ENCODE measurements at places on chromosomes 3 and 15.

DNA sequence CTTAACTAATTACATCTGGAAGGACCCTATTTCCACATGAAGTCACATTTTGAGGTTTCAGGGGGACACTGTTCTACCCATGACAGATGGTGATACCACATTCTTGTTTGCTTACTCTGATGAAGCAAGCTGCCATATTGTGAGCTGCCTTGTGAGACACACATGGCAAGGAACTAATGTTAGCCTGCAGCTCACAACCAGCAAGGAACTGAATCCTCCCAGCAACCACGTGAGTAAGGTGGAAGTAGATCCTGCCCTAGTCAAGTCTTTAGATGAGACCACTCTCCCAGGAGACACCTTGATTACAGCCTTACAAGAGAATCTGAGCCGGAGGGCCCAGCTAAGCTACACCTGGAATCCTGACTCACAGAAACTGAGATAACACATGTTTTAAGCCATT is 160.1 kb downstream of the PDE8A start:
- DNase-seq, result no peak

DNA sequence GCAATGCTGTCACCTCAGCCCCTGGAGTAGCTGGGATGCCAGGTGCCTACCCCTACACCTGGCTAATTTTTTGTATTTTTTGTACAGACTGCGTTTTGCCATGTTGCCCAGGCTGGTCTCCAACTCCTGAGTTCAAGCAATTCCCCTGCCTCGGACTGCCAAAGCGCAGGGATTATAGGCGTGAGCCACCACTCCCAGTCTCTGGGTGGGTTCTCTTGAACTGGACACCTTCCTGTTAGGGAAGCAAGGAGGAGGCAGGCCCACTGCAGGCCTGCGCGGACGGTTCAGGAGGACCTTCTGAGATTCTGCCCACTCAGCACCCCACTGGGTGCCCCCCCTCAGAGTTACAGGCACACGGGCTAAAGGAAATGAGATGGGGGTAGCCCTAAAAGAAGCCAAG is 73.8 kb upstream of the HERC1 start:
- no peak for DNase-seq

DNA sequence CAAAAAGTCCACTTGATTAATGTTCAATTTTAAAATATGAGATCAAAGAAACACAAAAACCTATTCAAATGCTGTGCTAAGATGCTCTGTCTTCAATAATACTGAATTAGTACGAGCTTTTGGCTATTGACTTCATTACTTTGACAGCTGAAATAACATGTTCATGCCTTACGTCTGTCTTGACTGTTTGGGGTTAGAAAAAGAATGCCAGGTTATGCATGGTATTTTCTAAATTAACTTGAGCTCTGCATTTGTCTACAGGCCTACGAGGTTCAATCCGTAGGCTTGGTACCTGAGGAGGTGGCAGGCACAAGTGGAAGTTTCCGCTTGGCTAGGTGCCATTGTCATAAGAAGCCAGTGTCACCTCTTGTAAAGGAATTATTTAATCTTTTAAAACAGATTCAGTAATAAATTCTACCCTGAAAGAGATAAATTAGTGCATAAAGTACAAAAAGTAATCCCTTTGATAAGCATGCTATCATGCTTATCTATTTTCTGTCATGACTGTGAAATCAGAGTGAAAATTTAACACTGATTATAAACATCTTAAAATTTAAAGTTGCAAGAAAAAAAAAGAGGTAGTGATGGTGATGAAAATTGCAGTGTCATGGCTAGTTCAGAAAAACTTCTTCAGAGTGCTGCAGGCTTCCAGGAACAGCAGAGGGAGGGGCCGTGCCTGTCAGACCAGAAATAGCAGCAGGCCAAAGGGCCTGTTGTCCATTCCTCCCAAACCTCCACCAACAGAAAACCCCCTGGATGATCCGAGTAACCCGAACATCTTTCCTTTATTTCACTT is 115.7 kb downstream of the ARRDC4 start:
- no peak for DNase-seq

DNA sequence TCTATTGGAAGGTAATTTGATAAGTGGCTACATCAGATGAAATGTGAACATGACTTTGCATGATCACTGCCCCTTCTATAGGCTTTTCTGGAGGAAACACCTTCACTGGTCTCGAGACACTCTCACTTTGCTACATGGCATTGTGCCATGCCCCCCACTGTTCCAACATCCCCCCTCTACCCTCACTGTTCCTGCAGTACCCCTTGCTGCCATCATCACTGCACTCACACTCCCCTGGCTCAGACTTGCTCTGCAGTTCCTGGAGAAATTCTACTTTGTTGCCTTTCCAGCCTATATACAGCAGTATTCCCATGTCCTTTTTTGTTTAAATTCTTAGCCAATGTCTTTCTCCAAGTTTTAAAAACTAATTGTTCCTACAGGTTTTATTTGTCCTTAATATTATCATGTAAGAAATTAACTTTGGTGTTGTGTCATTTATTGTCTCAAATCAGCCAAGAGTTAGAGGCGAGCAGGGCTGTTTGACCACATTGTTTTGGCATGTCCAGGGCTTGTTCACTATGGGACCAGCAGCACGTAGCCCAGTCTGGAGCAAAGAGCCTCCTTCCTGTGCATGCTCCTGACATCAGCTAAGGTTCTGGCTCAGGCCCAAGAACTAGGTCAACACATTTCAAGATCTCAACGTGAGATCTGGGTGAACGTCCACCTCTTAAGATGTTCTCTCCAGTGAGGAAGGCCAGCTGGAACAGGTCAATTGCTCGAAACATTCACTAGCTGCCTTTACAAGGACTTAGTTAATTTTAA is 246.4 kb downstream of the SLC9A9 start:
- DNase-seq, result no peak

DNA sequence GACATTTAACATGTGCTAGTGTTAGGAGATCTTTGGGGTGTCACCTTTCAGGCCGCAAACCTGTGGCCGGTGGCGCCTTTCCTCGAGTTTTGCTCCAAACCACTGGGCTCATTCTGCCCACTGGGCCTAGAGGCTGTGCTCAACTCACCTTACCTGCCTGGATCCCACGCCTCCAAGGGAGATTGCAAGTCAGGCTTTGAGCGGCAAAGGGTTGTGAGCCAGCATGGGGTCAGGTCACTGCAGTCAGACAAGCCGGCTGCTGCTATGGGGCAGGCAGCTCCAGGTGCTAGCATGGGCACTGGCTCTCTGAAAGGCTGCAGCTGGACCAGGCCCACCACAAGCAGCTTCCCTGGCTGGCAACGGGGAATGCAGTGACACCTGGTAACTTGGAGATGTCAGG is 265.5 kb downstream of the ZBBX start:
- no peak for DNase-seq

GRCh38 chr3:162015856-162016255 is 519.2 kb downstream of the OTOL1 start:
- DNase-seq, result no peak

DNA sequence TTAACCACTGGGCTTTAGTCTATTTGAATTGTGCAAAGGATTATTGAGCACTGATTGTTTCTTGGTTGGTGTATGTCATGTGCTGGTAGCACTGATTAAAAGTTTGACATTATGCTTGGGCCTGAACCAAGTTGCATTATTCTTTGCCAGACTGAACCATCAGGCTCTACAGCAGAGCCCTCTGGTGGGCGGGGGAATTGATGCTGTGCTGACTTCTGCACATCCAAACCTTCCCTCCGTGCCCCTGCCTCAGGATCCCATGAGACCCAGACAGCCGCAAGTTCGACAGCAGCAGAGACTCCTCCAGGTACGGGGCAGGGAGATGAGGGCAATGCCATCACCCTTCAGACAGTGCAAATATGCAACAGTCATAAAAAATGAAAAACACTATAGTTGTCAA is 28.4 kb upstream of the P2RY12 start:
- DNase-seq, result no peak

DNA sequence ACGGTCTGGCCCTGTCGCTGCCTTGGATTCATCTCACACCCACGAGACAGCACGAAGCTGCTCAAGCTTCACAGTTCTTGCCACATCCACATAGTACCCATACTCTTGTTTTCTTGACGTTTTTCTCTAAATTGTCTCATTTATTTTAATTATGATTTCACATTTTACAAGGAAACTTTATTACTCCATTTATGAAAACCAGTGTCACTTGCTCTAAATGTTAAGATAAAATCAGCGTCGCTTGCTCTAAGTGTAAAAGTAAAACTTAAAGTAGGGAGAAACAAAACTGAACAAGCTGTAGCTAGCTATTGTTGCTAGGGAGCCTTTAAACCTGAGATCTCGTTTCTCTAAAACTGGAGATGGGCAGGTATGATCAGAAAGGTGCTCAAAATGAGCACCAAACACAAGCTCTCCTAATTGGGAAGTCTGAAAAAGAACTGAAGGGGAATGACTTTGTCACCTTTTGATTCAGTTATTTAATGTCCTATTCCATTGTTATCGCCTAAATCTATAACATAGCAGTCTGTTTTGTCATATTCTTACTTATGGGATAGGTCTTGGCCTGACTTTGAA is 680 bp downstream of the IFT122 start:
- DNase-seq, result no peak

- no peak for DNase-seq
Measured at GRCh38 chr3:68483601-68484000, 448.7 kb downstream of the TAFA4 start.

- DNase-seq, result no peak
Measured at GRCh38 chr3:50447290-50447840, 56.1 kb downstream of the CACNA2D2 start.

- DNase-seq, result no peak
Measured at GRCh38 chr3:126908752-126909275, 74.1 kb upstream of the PLXNA1 start.

GRCh38 chr15:63918317-63918672 is 84.5 kb upstream of the HERC1 start:
- DNase-seq, result no peak

DNA sequence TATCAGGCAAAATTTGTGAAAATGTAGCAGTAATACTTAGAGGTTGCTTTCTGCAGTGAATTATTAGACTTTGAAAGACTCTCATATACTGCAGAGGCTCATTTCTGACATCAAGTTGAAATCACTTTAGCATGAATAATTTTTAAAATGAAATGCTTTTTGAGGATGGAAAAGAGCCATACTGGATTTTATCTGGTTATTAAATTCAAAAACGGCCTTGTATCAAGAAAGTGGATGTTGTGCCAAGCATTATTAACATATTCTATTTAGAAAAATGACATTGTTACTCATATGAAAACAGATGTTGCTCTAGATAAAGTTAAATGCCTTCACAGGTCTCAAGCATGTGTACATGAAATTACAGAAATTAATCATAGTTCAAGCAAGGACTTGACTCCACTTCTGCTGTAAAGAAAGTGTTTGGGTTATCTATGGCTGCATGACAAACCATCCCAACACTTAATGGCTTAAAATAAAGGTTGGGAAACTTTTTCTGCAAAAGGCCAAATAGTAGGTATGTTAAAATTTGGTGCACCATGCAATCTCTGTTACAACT is 64.5 kb upstream of the ZNF280D start:
- DNase-seq, result no peak

GRCh38 chr3:118817748-118818165 is 216.9 kb downstream of the IGSF11 start:
- DNase-seq, result no peak

- DNase-seq, result no peak
Measured at GRCh38 chr3:17755836-17756235, 13.4 kb upstream of the TBC1D5 start.

- DNase-seq, result no peak
Measured at GRCh38 chr3:100915706-100916495, 77.3 kb downstream of the ABI3BP start.

DNA sequence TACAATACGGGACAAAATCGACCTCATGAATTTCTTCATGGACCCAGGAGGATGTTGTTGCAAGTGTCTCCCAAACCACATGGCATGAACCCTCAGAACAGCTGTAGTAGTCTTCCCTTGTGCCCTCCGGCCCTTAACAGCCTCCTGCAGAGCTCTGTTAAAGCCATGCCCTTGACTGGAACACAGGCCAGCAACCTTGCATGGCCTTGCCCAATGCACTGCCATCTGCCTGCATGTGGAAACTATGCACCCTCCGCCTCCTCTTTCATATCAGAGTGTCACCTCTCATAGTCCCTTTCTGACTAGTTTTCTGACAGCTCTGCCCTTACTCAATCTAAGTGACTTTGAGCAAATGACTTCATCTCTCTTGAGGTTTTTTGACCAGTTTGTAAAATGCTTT is 39.4 kb upstream of the TRIM71 start:
- no peak for DNase-seq

DNA sequence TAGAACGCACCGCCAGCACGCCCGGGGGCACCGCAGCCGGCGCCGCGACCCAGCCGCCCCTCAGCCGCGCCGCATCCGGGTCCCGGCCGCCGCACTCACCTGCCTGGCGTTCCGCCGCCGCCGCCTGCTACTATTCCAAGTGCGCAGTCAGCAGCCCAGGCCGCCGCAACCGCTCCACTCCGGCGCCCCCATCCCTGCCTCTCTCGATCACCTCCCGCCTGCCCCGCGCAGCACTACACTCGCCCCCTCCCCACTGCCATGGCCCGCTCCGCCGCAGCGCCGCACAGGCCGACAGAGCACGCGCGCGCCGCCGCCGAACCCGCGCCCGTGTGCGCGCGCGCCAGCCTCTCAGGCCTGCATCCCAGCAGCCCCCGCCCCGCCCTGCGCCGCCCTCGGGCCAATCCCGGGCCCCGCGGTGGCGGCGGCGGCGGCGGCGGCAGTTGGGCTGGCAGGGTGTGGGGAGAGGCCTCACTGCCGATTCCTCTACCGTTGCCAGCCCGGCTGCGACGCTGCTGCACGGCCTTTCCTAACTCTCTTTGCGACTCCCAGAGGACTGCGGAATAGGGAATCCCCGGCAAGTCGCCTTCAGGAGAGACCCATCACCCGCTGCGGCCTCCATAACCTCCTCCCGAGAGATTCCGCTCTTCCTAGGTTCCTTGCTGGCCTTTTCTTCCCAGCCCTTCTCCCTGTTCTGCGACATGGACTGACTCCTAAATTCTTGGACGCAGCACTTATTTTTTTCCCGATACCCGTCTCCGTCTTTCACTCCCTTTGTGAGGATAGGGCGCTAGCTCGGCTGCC is at the start of gene PIK3CB:
TSS of gene PIK3CB (minus strand) at position 333 of the 801 bp plus-strand sequence. CDS start 75,585 bp downstream, outside the sequence.
- DNase-seq, result peak; percentile 83

- DNase-seq, result no peak
Measured at GRCh38 chr3:193851428-193851847, 258.4 kb downstream of the OPA1 start.

- no peak for DNase-seq
Measured at GRCh38 chr3:116034086-116034485, 410.8 kb downstream of the GAP43 start.

GRCh38 chr3:161043336-161044035 is 61.7 kb downstream of the B3GALNT1 start:
- no peak for DNase-seq

- DNase-seq, result no peak
Measured at GRCh38 chr3:130529486-130530215, 12.7 kb downstream of the COL6A6 start.

DNA sequence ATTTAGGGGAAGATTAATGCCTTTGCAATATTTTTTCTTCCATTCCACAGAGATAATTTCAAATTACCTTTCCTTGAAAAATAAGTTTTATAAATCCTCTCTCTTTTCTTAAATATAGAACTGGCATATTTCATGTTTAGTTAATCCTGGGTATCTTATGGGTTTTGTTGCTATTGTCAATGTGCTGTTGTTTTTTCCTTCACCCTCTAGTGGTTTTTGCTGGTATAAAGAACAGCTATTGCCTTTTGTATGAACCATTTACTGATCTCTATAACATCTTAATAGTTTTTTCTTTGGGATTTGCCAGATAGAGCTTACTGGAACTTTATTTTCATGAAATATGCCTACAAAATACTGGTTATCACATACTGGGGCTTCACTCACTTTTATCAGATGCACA is 359.6 kb upstream of the DPPA4 start:
- DNase-seq, result no peak

- DNase-seq, result no peak
Measured at GRCh38 chr15:91021516-91022074, 799 bp downstream of the VPS33B start.

- DNase-seq, result no peak
Measured at GRCh38 chr3:119697394-119697793, 5.4 kb upstream of the CFAP91 start.

All from stimulated activated CD8-positive, alpha-beta memory T cell treated with anti-CD3 and anti-CD28 coated beads, Interleukin-4, amount 100 ng/mL, for 24 hours (primary cell).